Stimulated activated CD8-positive, alpha-beta memory T cell treated with anti-CD3 and anti-CD28 coated beads, Interleukin-15, amount 100 ng/mL, for 1 hour (primary cell): ENCODE measurements at places on chromosomes 16 and 17.

DNA sequence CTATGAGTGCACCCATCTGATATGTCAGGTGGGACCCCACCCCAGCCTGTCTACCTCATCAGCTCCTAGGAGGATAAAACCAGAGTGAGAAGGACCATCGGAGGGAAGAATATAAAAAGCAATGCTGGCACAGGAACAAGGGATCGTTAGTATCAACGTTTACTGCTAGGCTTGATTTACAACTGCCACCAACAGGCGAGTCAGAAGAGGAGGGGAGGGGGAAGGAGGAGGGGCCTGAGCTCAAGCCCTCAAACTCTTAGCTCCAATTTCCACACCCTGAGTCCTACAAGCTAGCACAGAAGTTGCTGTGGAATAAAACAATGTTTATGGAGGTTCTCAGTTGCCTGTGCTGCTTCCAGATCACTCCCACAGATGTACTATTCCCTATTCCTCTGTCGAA, 234.5 kb downstream of the C16orf78 start:
- DNase-seq = no peak

DNA sequence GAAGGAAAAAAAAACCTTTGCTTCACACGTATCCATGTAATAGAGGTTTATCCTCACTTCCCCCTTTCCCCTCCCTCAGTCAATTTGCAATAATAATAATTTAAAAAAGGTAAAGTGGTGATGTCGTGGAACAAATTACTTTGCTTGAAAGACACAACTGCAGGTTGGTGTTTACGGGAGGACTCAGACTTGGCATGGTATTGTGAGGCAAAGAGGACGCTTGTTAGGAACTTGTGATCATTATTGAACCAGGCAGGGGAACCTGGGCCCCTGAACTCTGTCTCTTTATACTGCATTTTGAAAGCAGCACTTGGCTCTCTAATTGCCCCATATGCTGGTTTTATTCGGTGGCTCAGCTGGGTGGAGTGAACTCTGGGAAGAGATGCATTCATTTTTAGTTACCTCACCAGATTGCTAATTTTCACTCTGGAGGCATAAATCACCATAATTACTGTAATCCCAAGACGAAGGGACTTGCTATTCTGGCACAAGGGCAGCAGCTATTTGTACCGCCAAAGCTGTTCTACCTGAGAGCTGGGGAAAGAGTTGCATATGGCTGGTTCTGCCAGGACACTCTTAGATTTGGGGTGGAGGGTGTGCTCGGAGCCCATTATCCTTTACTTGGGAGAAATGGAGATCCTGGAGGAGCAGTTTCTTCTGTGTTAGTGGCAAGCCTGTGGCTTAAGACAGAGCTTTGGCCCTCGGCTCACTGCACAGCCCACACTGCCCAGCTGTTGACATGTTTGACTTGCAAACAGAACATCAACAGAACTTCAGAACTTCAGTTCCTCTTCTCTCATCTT, 5.7 kb upstream of the DHX8 start:
- DNase-seq = no peak

DNA sequence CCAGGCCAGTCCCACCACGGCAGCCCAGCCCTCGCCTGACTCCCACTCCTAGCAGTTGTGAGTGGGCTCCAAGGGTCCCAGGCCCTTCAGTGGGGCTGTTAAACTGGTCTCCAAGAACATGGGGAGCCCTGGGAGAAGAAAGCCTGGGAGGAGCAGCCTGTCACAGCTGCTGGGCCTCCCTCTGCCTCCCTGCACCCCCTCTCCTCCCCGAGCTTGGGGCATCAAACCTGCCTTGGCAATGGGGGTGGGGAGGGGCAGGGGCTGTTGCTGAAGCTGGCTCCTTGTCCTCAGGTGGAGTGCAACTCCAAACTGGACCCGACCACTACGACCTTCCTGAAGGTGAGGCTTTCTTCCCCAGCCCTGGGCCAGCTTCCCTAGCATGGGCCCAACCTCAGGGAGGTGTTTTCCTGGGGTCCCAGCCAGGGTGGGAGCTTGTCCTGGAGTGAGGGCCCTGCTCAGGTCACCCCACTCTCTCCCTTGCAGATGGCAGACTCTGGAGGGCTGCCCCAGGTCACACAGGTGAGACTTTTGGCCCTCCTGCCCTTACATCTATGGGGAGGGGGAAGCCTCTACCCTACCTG, 6.6 kb upstream of the SETD6 start:
- no peak for DNase-seq

DNA sequence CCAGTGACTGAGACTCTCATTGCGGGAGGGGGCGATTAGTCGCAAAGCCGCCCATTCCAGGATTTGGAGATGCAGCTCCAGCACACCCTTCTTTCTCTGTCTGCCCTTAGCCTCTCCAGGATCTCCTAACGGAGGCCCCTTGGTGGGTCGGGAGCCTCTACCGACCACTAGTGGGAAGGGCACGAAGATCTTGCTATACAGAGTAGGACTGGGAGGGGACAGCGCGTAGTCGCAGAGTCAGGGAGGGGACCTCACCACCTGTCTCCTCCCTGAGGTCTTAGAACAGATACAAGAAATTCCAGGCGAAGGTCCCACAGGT, 588 bp upstream of the SMTNL2 start:
- no peak for DNase-seq

DNA sequence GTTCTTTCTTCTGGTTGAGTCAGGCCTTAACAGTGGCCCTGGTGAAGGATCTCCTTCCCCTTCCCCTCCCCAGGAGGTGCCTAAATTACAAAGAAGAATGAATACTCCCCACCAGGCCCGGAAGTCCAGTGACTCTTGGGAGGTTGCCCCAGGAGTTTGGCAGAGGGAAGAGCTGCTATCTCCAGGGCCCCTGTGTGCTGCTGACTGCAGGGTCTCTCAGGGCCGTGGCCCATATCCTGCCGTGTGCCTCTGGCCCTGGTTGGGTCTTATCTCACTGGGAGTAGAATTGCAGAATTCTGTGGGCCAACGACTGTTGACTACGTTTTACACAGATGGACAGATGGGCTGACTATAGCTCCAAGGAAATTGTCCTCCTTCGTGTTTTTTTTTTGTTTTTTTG, 28.0 kb downstream of the AKAP1 start:
- no peak for DNase-seq

GRCh38 chr17:73678999-73679398, 34.8 kb upstream of the SDK2 start:
- no peak for DNase-seq

GRCh38 chr17:21283482-21284318, 811 bp upstream of the MAP2K3 start:
- no peak for DNase-seq

GRCh38 chr16:24825696-24826095, 20.1 kb upstream of the SLC5A11 start:
- no peak for DNase-seq
